Jurkat, Clone E6-1 (cell line): ENCODE measurements at places on chromosomes 5 and 9.

GRCh38 chr9:117643288-117643654 is 60.9 kb upstream of the TLR4 start:
- no peak for DNase-seq

DNA sequence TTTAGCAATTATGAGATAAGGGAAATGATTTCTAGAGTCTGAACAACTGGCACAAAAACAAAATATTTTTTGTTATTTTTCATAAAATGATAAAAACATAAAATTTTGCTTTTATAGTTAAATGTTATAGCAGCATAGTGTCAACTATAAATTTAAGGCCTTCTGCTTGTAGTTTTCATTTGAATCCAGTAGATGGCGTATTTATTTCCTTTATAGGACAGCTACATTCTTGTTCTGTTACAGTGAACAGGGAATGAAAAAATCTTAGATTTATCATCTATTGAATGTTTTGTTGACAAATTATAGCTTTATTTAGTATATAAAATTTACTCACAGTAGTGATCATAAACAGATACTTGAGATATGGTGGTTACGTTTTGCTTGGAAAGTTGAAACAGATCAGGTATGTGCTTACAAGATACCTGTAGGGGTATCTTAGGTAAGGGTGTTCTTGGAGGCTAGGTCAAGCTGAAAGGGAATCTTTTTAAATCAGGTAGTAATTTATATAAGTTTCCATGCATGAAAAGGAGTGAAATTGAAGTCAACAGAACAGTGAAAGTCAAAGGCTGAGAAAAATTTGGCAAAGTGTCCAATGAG is 239.3 kb upstream of the GRIN3A start:
- peak; percentile 20 for DNase-seq

GRCh38 chr5:100840370-100840769 is 62.7 kb downstream of the ST8SIA4 start:
- DNase-seq: no peak

DNA sequence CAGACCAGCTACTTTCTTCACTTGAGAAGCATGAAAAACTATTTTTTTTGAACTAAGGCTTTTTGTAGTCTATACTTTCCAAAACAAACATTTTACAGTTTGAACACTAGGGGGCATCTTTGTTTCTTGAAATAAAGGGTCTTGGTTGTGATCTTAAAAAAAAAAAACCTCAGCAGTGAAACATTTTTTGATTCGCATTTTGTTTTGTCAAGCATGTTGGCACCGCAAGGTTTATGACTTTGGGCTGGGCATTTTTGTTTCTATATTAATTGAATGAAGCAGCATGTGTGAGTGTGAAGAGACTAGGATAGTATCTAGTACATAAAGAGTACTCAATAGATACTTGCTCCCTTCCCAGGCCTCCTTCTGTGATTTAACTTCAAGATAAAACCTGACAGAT is 31.6 kb upstream of the ACOT12 start:
- DNase-seq: peak; percentile 54

- DNase-seq: no peak
These were observed 17.0 kb downstream of the BTF3 start for GRCh38 chr5:73515232-73515631.
